Tibial nerve (tissue), 4 donors: ENCODE measurements at places on chromosomes 1 and 21.

GRCh38 chr1:106680776-106681344 is 375.6 kb upstream of the PRMT6 start:
- no peak for DNase-seq

DNA sequence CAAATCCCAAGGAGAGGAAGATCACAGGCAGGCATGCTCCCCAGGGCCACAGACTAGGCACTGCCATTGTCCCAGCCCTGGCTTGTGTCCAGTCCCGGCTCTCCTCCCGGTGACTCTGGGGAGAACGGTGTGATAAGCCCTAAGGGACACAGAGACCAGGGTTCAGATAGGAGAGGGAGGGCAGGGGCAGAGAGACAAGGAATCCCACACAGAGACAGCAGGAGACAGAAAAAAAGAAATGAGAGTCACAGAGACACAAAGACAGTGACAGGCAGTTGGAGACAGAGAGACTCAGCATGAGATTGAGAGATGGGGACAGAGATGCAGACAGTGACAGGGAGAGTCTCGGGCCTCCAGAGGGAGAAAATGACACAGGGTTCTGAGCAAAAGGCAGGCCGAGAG is 361 bp downstream of the INSRR start:
- no peak for DNase-seq

DNA sequence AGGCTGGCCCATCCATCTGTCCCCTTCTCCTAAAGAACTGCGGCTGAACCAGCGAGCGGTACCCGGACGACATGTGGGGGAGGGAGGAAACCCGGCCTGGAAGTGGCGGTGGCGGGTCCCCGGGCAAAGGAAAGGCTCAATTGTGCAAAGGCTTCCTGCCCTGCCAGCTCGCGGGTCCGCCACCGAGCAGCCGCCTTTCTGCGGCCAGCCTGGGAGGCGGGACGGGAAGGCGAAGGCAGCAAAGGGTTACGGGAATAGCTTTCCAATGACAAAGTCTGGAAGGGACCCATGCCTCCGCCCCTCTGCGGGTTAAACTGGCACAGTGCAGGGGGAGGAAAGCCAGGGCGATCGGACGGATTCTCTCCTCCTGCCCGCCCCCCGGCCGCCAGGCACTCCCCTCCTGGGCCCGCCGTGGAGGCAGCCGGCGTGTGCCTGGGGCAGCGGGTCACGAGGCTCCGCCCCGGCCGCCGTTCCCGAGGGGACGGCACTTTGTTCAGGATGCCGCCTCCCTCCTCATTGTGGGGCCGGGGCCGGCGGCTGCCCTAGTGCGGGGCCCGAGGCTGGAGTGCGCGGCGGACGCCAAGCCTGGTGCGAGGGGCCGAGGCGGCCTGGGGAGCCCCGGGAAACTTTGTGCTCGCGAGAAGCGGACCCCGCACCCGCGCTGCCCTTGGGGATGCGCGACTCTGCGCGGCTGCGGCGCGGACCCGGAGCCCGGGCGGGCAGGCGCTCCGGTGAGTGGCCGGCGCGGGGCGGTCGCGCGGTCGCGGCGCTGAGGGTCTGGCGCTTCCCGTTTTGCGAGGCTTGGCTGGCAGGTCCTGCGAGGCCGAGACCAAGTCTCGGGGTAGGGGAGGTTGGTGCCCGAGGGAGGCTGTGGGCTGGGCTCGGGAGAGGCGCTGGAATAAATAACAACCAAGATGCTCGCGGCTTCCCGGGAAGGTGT is at the start of gene NAV1:
Gene NAV1 (plus strand): TSS at position 516 of the 940 bp plus-strand sequence. CDS start 83,758 bp downstream, outside the sequence.
- DNase-seq, result peak; percentile 46

GRCh38 chr1:188027613-188028012 is 1198.9 kb downstream of the PLA2G4A start:
- DNase-seq, result no peak

- no peak for DNase-seq
Measured at GRCh38 chr21:33760641-33761440, 118.5 kb downstream of the ITSN1 start.

DNA sequence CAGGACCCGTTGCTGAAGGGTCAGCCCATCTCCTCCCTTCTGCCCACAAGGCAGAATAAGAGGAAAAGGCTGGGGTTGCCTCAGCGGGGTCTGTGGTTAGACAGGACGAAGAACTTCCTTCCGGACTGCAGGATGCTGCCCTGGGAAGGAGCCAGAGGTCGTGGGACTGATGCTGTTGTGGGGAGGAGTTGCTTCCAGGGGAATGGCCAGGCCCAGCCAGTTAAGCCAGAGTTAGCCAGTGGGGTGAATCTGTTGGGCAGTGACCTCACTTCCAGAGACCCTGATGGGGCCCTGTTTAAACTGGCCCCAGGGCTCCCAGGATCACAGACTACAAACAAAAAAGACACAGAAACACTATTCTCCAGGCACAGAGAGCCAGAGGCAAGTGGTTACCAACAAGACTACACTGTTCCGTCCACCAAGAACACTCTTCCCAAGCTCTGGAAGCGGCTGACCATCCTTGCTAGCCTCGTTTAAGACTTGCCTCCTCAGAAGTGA is 13.0 kb downstream of the FAM229A start:
- no peak for DNase-seq

DNA sequence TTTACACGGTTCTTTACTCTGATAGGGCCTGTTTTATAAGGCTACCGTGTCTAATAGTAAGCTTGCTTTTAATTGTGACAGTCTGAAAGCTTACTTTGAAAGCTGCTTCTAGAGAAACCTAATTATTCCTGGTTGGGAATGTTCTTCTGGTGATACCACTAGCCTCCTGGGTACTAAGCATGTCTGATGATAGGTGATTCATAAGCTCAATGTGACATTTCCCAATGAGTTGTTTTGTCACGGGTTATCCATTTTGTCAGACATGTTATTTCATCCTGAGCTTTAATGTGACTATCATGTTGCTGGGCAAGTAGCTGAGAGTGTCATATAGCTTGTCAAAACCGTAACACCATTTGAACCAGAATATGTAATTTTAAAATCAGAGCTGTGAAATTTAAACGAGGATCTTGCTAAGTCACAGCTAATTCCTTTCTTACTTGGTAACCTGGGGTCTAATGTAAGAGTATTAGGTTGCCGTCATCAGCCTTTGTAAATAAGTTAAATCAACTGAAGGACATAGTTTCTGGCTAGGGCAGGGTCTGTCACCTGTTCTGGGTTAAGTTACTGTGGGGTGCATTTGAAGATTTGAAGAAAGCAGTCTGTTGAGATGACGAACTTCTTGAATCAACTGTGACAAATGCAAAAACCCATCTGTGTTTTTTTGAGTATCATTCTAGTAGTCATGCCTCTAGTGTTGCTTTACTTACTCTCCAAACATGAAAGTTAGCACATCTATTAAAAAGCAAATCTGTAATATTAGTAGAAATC is 529.2 kb downstream of the USP25 start:
- no peak for DNase-seq

DNA sequence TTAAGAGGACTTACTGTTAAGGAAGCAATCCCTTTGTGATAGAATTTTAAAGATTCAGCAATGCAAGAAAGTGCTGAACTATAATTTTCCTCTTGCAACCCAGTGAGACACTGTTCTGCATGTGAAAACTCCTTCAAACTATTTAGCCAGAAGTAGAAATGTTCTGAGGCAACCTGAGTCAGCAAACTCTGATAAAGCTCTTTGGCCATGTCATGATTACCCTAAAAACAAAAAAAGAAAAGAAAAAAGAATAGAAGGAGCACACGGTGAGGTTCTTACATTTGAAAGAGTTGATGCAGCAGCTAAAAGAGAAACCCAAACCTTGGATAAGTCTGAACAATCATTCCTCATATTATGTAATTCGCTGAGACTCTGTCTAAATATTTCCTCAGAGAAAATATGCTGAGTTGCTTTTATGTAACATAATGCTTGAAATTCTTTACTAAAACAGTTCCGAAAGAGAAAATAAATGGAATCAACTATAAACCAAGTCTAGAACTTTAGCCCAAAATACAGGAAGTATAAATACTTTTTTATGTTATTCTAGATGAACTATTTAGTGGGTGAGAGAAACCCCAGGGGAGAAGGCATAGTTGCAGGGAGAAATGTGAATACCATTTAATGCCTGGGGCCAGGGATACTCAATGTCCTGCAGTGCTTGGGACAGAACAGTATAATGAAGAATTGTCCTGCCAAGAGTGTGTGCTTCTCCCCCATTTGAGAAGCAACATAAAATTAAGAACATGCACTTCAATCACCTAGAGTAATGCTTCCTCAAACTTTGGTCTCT is 60.0 kb downstream of the INTS7 start:
- DNase-seq, result no peak

GRCh38 chr1:219731771-219732170 is 118.9 kb upstream of the ZC3H11B start:
- DNase-seq, result no peak

GRCh38 chr21:29487154-29487553 is 188.4 kb downstream of the BACH1 start:
- no peak for DNase-seq

DNA sequence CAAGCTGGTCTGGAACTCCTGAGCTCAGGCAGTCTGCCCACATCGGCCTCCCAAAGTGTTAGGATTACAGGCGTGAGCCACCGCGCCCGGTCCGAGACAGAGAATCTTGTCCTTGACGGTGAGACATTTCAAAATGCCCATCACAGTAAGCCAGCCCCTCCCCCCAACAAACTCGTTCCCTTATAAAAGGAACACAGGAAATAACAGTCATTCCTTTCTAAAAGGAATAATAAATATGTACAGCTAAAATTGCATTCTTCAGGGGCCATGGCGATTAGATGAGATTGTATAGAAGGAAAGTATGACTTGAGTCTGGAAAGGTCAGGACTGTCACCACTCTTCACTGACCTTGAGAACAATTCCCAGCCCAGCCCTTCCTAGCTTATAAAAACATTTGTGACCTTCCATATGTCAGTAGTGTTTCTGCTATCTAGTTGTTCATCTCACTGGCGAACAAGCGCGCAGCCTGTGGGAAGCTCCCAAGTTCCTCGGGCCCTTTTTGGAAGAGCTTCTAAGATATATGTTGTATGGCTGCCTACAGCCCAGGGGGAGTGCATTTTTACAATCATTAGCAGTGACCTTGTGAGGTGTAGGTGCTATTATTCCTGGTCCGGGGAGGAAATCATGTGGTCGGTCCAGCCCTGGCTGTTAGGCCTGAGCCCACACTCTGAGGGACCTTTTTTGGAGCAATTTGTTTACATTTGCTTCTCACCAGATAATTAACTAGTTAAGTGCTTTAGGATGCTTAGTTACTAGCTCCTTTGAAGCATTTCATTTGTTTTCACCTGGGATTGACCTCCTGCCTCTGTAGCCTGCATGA is 8.7 kb downstream of the SZRD1 start:
- no peak for DNase-seq

DNA sequence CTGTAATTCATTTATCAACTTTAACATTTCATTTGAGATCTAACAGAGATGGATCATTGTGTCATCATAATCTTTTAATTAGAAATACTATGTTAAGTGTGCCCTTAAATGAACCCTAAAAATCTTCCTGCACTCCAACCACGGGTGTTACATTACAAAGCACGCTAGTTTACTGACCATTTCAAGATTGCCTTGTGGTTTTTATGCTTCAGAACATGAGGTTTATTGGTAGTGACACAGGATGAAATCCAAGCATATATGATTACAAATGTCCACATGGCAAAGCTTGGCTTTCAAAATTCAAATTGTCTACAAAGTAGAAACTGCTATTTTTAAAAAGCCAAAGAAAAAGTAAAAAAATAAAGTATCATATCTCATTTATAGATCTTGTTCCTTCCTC is 190.4 kb upstream of the USP25 start:
- no peak for DNase-seq

DNA sequence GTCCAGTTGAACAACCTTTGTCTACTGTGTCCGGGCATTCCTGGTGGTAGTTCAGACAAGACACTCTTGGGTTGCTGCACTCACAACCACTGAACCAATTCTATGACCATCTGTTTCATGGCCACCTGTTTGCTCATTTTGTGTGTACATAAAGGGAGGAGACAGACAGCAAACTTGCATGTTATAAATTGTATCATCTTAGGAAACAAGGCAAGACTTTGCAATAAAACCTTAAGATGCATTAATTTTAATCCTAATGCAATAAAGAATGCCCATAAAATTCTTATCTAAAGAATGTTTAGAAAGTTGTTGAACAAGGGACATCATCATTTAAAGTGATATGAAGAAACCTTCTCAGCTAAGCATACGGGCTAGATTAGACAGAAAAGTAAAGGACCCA is 34.8 kb downstream of the ADAM30 start:
- no peak for DNase-seq

DNA sequence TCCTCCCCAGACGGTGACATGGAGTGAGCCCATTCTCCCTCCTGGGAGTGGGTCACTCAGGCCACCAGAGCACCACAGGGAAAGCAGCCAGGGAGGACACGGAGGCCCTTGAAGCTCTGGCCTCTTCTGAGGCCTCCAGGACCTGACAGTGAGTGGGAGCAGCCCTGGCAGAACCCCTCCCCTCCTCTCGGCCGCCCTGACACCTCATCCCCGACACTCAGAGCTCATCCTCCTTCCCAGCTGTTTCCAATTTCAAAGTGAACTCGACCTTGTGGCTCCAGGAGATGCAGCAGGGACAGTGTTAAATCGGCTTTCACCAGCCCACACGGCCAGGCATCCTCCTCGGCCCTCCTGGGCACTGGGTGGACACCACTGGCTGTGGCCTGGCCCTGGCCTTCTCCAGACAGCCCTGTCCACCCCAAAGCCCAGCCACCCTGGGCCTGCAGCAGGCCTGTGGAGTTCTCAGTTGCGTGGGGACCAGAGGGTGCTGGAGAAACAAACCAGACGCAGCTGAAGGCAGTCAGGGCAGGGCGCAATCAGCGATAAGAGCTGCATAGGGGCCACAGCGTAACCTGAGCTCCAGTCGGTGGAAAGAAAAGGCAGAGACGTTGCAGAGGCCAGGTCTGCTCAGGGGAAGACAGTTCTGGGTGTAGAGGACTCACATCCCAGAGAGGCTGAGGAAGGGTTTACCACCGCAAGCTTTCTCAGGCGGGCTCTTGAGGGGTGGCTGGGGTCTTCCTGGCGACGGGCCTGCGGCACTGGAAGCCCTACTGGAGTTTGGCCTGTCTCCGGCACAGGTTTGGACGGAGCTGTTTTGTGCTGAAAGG is 27.1 kb downstream of the FTCD start:
- DNase-seq, result no peak

- DNase-seq, result peak; percentile 86
Measured at GRCh38 chr1:16032388-16033102, 10.7 kb downstream of the CLCNKA start.

GRCh38 chr1:35570589-35571137 is 2.5 kb upstream of the TFAP2E start:
- DNase-seq, result no peak

- no peak for DNase-seq
Measured at GRCh38 chr1:16164213-16165072, 8.6 kb upstream of the EPHA2 start.

GRCh38 chr1:199859491-199859933 is 168.0 kb upstream of the NR5A2 start:
- DNase-seq, result no peak

GRCh38 chr1:90963651-90964050 is 58.2 kb downstream of the ZNF644 start:
- DNase-seq, result no peak

- DNase-seq, result no peak
Measured at GRCh38 chr1:66300972-66301451, 232.9 kb upstream of the SGIP1 start.

- DNase-seq, result no peak
Measured at GRCh38 chr1:22461678-22462527, 10.3 kb downstream of the ZBTB40 start.
